GM18507 (cell line): ENCODE measurements at places on chromosomes 11 and 22.

- DNase-seq = no peak
Measured at GRCh38 chr22:37739035-37739434, 42.2 kb downstream of the TRIOBP start.

- no peak for DNase-seq
Measured at GRCh38 chr11:121389651-121390050, 62.5 kb upstream of the SORL1 start.

DNA sequence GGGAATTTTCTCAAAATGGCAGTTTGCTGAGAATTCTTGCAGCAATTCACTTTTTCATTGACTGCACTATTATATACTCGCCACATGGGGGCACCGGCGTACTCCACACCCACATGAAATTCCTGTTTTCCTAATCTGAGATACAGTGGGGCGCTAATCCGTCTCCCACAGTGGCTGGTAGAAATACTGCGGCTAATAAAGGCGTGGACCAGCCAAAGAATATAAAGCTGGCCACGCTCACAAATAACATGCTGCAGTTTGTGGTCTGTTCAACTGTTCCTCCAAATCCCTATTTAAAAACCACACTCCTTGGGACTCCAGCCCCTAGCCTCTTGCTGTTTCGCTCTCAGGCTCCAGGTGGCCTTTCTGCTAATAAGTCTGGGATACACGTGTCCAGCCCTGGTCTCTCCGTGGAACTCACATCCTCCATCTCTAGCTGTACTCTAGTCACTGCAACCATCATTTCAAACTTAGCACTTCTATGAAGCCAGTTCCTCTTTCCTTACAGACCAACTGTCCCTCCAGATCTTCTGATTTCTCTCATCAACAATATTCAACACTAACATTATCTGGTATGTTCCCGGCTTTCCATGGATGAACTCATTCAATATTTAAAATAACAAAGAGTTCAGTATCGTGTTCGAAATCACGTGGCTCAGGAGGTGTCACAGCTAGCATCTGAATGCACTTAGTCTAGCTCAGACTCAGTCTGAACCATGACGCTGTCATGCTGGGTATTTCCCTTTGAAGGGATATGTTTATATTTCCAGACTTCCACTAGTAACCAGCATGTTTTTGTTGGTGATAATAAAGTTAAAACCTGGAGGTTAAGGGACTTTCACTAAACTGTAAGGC is 22.0 kb downstream of the TBRG1 start:
- DNase-seq = no peak

- DNase-seq = no peak
Measured at GRCh38 chr11:106468086-106468485, 390.6 kb downstream of the AASDHPPT start.

DNA sequence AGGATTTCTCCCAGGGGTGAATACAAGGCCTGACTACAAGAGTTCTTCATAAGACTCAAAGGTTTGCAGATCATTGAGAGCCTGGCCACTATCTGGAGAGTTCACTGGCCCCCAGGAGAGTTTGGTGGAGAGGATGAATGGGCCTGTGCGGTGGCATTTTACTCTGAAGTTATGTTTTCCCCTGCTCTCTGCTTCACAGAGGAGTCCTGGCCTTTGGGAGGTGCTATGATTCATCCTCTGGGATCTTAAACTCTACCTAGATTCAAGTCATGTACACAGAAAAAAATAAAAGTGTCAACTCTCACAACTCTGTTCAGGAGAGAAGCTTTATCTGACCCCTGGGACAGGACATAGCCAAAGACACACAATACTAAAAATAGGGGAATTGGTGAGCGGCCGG is 159.1 kb upstream of the CARD18 start:
- no peak for DNase-seq

DNA sequence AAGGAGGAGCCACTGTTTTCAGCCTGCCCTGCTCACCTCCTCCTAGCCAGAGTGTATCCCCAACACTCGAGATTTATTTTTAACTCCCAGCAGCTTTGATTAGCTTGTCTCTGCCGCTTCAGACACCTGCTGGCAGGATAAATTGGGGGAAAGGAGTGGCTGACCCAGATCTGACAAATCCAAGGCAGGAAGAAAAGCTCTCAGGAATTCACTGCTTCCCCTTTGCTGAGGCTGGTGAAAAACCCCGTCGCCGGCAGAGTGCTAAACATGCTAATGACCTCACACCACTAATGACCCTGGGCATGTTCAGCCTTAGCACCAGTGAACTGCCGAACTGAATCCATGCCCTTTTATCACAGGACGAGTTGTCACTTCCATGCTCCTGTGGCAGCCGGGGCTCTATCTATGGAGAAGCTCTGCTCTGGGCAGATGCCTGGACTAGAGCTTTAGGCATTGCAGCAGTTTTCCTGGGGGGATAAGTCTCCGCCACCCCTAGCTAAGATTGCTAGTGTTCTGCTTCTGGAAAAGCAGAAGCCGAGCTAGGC is 52.2 kb downstream of the FEZ1 start:
- DNase-seq = no peak

- no peak for DNase-seq
Measured at GRCh38 chr11:9815486-9816136, 151.7 kb downstream of the SWAP70 start.

GRCh38 chr11:126570489-126570888 is 215.0 kb downstream of the ST3GAL4 start:
- no peak for DNase-seq

GRCh38 chr11:5240458-5240857 is 6.2 kb upstream of the HBD start:
- no peak for DNase-seq

DNA sequence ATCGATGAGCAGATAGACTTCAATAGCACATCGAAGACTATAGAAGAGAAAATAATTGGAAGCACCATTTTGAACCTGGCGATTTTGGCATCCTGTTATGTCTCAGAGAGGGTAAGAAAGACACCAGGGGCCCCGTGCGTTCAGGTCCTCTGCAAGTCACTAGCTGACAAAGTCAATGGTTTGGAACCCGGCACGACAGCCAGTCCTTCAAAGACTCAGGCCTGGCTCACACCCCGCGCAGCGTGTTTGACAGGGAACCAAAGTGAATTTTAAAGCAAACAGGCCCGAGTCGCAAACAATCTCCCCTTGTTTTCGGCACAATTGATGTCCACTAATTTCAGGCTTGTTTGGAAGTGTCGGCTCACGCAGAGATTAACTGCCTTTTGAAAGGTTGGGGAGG is 716.6 kb downstream of the BRD1 start:
- no peak for DNase-seq

DNA sequence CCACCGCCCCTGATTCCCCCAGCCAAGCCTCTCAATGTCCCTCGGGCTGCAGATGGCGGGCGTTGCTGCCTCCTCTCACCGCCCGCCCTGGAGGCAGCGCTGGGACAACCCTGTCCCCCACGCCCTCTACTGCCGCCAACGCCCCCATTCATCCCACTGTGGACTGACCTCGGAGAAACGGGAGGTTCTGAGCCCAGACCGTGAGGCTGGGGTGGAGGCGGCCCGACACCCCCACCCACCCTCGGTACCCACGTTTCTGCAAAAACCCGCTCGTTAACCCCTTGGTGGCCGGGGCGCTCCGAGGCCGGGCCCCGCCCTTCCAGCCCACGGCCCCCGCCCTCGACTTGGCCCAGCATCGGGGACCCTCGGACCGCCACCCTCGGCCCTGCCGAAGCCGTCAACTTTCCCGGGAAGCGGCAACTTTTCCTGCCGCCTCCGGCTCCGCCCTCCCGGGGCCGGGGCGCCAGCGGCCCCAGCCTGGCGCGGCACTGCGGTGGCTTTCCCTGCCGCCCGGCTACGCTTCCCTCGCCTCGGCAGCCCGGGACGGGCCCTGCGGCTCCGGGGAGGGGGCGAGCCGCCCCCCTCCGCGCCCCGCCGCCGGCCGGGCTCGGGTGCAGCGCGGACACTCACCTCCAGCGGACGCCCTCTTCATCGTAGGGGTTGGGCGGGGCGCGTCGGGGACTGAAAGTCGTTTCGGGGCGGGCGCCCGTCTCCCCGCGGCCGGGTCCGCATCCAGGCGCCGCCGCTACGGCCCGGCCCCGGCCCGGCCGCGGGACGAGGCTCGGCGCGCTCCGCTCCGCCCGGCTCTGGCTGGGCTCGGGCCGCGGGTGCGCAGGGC is 458 bp downstream of the RTN4R start:
- DNase-seq = no peak

- no peak for DNase-seq
Measured at GRCh38 chr22:38309614-38310517, 7.4 kb downstream of the CSNK1E start.

GRCh38 chr11:1927026-1927847 is 7.7 kb downstream of the TNNT3 start:
- DNase-seq = no peak

GRCh38 chr22:48665311-48665995 is 1162.2 kb downstream of the BRD1 start:
- no peak for DNase-seq

DNA sequence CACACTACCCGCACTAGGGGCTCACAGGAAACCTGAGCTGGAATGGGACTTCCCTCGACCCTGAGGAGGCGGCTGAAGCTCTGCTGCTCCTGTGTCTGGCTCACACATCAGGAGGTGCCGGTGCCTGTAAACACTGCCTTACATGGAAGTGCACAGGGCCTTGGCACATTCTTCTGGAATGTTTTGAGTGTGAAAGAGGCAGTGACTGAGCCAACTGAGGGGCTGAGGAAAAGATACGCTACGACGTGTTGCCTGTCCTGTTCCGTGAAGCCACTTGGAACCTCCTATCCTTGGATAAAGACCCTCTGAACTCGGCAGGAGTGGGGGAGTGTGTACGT is 10.5 kb downstream of the TXN2 start:
- no peak for DNase-seq

DNA sequence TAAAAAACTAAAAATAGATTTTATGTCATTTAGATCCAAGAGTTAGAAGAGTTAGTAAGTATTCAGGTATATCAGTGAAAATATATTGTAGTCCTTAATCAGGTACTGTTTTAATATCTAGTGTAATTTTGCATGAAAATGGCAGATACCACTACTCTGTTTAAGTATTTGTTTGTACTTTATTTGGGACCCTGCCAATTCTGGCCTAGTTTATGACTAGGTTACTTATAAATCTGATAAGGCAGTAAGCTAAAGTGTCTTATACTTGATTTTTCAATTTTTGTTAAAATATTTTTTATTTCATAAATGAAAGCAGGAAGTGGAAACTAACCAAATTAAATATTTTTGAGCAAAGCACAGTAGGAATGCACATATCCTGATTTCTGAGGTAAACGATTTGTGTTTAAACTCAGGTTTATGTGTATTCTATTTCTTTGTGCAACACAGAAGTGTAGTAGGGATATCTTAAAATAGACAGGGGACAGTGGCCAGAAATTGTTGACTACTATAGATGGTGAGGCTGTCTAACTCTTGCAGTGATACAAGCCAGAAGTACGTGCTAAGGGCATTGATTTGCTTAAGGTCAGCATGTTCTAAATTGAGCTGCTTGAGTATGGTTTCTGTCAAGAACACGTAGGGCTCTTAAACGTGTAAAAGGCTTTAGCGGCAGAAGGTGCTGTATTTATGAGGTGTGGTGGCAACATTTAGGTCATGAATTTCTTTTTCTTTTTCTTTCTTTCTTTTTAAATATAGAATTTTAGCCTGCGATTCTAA is 34.0 kb downstream of the HIPK3 start:
- DNase-seq = no peak

DNA sequence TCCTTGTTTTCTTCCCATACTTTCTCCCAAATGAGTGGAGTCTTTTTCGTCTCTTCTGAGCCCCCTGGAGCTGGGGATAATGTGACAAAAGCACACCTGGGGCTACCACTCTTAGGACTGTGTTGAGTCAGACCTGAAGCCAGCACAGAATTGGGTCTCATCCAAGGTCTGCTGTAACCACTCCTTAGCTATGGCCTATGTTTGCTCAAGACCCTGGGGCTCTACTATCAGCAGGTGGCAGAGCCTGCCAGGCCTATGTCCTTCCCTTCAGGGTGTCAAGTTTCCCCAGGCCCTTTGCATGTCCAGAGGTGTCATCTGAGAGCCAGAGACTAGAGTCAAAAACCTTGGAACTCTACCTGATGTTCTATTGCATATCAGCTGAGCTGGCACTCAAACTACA is 335.7 kb downstream of the DDX10 start:
- DNase-seq = no peak

GRCh38 chr22:36417281-36417686 is 29.5 kb upstream of the MYH9 start:
- no peak for DNase-seq

GRCh38 chr22:35337932-35338331 is 38.2 kb downstream of the TOM1 start:
- no peak for DNase-seq

- no peak for DNase-seq
Measured at GRCh38 chr11:17751558-17751957, 17.0 kb downstream of the KCNC1 start.

DNA sequence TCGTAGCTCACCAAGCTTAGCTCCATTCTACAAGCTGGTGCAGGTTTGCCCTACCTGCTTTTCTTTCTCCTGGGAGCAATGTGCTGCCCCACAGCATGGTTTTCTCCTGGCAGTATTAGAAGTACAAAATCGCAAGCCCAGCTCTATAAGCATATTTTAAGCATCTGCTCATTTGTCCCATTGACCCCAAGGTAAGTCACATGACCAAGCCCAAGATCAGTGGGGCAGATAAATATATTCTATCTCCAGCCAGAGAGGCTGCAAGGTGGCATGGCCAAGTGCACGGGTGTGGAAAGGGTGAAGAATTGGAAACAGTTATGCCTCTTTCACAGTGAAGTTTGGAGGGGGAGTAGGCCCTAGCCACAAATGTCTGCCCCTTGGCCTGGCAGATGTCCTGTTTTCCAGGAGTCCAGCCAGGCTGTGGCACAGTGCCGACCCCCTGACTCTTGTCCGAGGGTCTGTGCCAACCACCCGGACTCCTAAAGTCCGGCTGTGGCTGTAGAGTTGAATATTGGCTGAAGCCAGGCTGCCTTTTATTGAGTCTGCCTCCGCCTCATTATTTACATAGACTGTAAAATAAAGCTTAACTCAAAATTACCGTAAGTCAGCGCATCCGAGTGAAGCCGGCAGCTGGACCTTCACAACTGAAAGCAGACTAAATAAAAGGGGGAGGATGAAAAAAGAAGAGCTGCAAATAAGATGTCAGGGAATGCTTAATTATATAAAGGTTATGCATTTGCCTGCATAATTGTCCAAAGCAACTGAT is 165.7 kb downstream of the COMMD9 start:
- no peak for DNase-seq

- DNase-seq = no peak
Measured at GRCh38 chr22:49243335-49243734, 584.3 kb downstream of the BRD1 start.

- no peak for DNase-seq
Measured at GRCh38 chr11:102204174-102204573, 93.9 kb downstream of the YAP1 start.

DNA sequence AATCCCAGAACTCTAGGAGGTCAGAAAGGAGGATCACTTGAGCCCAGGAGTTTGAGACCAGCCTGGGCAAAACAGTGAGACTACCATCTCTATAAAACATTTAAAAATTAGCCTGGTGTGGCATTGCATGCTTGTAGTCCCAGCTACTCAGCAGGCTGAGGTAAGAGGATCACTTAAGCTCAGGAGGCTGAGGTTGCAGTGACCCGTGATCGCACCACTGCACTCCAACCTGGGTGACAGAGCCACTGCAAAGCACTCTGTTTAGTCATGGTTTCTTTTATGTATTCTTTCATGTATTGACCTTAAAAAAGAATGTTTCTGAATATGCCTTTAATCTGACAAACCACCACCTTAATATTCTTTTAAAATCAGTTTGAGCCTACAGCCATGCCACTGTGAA is 52.2 kb downstream of the BIRC2 start:
- DNase-seq = no peak

GRCh38 chr22:20130319-20130718 is 1.3 kb upstream of the ZDHHC8 start:
- no peak for DNase-seq
